Stimulated activated CD8-positive, alpha-beta memory T cell treated with anti-CD3 and anti-CD28 coated beads, Interleukin-4, amount 100 ng/mL, for 1 hour (primary cell): ENCODE measurements at places on chromosomes 7 and 10.

- no peak for DNase-seq
Observed at GRCh38 chr7:33300131-33300530, 170.8 kb downstream of the BBS9 start.

- DNase-seq = no peak
Observed at GRCh38 chr7:156117542-156118247, 305.4 kb upstream of the SHH start.

- DNase-seq = no peak
Observed at GRCh38 chr7:3762146-3762831, 461.2 kb downstream of the SDK1 start.

DNA sequence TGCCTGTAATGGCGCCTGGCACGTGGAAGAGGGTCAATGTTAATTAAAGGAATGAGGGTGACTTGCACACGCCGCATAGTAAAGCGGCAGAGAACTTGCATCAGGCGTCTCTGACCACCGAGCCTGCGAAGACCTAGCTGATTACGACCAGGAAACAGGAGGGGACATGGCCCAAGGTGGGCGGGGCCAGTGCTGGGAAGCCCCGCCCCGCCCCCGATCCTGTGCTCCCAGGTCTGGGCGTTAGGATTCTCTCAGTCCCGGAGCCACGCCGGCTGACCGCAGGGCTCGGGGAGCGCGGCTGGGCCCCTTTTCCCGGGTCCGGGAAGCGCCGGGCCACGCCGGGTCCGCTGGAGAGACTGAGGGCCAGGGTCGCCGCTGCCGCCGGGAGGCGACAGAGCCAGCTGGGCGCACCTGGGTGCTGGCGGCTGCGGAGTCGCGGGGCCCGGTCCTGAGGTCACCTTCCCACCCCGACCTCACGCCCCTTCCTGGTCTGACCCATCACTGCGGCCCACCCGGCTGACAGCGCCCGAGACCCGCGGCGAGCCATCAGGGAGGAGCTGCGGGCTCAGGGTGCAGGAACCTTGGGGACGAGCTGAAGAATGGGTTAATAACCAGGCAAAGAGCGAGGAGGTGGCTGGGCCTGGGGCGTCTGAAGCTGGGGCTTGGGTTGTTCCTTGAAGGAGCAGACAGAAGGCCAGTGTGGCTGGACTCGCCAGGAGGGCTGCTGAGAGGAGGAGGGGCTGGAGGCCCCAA lies 23.0 kb upstream of the GRID1 start:
- no peak for DNase-seq

- no peak for DNase-seq
Observed at GRCh38 chr7:53426145-53426750, 390.8 kb downstream of the POM121L12 start.
